HFFc6 (cell line): ENCODE measurements at places on chromosomes 5 and 9.

DNA sequence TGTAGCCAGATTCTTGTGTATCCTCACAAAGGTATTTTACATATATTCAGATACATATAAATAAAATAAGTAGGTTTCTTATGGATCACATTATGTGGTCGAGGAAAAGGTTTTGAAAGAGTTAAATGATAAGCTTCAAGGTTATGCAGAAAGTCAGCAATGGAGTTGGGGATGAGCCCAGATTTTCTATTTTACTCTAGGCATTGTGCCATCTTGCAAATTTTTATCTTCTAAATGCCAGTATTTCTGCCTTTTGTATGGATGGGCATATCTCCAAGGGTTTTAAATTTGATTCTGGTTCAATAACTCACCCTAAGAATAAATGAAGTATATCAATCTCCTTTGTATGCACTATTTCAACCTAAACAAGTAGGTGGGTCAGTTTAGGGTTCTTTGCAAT is 410.7 kb downstream of the DMRTA1 start:
- DNase-seq, result no peak

DNA sequence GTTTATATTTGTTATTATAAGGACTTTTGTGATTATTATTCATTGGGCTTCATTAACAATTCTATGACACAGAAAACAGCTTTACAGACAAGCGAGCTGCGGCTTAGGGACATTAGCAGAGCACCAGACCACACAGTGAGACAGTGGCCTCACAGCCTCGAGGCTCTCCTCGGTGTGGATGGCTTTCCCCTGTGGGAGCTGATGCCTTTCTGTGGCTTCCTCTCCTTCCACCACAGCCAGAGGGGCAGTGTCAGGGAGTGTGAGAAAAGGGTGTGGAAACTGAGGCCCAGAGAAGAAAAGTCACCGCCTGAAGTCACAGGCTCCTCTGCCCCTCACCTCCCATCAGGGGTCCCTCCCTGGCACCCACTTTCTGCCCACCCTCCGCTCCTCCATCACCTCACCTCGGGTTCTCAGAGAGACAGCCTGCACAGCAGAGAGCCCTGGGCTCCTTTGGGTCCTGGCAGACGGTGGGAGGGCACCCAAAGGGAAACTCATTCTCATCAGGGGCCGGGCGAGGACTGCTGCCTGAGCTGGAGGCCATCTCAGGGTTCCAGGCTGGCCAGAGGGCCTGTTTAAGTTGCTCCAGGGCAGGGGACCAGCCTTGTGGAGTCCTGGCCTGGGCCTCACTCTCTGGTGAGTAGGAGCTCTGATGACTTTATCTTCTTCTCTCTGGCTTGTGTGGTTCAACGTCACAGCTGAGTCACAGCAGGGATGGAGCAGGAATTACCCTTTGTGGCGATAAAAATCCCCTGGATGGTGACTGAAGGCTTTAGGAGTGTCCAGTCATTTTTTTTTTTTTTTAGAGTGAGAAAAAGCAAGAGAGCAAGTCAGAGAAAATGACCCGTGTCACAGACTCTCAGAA is 830 bp downstream of the TRAF1 start:
- DNase-seq, result peak; percentile 92

GRCh38 chr5:120988941-120989340 is 524.8 kb downstream of the PRR16 start:
- DNase-seq, result no peak

DNA sequence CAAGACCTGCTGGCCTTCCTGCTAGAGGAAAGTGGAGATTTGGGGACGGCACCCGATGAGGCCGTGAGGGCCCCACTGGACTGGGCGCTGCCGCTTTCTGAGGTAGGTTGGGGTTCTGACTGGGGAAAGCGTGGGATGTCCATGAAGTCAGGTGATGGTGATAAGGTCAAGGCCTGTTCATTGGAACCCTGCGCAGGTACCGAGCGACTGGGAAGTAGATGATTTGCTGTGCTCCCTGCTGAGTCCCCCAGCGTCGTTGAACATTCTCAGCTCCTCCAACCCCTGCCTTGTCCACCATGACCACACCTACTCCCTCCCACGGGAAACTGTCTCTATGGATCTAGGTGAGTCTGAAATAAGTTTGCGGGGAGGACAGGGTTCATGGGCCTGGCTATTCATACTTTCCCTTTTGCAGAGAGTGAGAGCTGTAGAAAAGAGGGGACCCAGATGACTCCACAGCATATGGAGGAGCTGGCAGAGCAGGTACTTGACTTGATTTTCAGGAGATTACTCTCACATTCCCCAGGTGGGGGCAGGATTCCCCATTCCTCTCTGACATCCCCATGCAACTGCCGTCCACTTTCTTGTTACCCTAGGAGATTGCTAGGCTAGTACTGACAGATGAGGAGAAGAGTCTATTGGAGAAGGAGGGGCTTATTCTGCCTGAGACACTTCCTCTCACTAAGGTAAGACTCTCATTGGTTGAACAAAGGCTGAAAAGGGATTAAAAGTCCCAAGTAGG is 505 bp downstream of the CREB3 start:
- DNase-seq, result peak; percentile 72

- no peak for DNase-seq
Observed at GRCh38 chr9:134329886-134330285, 3.6 kb downstream of the RXRA start.

DNA sequence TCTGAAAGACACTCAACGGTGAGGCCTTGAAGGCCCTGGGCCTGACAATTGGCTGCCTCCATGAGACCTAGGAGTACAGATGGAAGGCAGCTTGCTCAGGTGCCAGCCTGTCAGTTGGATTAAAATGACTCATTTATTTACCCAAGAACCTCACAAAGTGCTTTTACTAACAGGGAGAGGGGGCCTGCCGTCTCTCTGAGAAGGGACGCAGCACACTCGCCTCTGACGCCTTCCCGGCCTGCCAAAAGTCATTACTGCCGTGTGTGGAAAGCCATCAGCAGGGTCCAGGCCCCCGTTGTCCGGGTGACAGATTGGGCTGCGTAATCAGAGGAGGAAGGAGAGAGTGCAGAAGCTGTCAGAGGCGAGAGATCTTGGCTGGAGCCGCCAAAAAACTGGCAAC is 32.4 kb downstream of the DDX31 start:
- no peak for DNase-seq

- no peak for DNase-seq
Observed at GRCh38 chr9:19924080-19924479, 135.2 kb upstream of the SLC24A2 start.

DNA sequence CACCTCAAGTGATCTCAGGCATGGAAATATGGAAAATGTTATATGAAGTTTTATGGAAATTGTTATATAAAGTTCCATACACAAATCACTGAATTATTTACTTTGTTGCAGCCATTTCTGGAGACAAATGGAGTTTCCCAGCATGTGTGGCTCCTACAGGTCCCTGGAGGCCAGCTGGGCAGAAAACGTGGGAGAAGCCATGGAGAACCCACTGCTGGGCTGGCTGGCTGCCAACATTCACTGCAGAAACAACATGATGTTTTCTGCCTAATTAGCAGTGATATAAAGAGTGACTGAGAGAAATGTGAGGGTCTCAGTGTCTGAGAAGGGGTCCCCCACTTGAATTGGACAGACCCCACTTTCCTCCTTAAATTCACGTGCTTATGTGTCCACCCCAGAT is 208.8 kb upstream of the IRX2 start:
- DNase-seq, result no peak

GRCh38 chr5:154610321-154611154 is 132.5 kb upstream of the HAND1 start:
- peak; percentile 52 for DNase-seq

DNA sequence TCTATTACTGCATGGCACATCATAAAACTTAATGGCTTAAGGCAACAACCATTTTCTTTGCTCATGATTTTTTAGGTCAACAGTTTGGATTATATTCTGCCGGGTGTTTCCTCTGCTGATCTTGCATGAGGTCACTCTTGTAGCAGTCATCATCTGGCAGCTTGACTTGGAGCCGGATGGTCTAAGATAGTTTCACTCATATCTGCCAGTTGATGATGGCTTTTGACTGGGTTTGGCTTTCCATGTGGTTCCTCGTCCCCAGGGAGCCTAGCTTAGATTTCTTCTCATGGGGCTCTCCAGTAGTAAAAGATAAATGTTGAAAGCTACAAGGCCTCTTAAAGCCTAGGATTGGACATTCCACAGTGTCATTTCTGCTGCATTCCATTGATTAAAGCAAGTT is 27.4 kb downstream of the LNPEP start:
- peak; percentile 67 for DNase-seq
